ENCODE measurements at places on chromosomes 13 and 19. TPM values are rescaled to one million over a fixed set of nuclear protein-coding genes. Genes with fewer than 3 reads are reported as not detected.

LYPD3 gene
- polyA plus RNA-seq, result 4.4 TPM

CPT1C gene
- polyA plus RNA-seq, result 0.24 TPM

SIGLEC12 gene
- not detected for polyA plus RNA-seq

VSTM1 gene
- not detected for polyA plus RNA-seq

SERPINE3 gene
- not detected for polyA plus RNA-seq

CADM4 gene
- polyA plus RNA-seq, result 0.18 TPM

HNRNPM gene
- polyA plus RNA-seq, result 245 TPM

Measured in CD4-positive, alpha-beta memory T cell (primary cell).